ENCODE measurements at places on chromosomes 5 and 9. TPM values are rescaled to one million over a fixed set of nuclear protein-coding genes. Genes with fewer than 3 reads are reported as not detected.
A peak's percentile ranks its signal among the peaks of the same experiment; 100 is the strongest.

AHRR gene
- 0.73 TPM for total RNA-seq

SLC6A7 gene
- not detected for total RNA-seq

BTNL3 gene
- total RNA-seq, result not detected

ZNF354C gene
- total RNA-seq, result 1.2 TPM

ZNF169 gene
- 2.0 TPM for total RNA-seq

DNA sequence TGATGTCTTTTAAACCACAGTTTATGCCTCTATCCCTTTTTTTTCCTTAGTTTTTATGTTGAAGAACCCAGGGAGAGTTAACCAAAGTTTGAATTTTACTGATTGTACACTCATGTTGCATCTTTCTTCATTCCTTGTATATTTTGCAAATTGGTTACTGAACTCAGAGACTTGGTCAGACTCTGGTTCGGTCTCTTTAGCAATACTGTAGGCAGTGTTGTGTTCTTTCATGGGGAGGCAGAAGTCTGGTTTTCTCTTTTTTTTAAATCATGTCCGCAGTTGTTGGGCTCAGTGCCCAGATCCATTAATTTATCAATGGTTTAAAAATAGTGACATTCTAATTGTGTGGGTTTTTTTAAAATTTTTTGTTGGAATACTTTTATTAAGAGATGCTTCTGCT lies 23.4 kb downstream of the UBE2R2 start:
- DNase-seq, result no peak
- no peaks in the 10 kb centered on the region for H3K27me3 ChIP-seq
- peaks cover 2% of the 10 kb centered on the region for H3K4me1 ChIP-seq
- no peaks in the 10 kb centered on the region for H3K36me3 ChIP-seq
- no peak overlapping the region for H3K27ac ChIP-seq

DNA sequence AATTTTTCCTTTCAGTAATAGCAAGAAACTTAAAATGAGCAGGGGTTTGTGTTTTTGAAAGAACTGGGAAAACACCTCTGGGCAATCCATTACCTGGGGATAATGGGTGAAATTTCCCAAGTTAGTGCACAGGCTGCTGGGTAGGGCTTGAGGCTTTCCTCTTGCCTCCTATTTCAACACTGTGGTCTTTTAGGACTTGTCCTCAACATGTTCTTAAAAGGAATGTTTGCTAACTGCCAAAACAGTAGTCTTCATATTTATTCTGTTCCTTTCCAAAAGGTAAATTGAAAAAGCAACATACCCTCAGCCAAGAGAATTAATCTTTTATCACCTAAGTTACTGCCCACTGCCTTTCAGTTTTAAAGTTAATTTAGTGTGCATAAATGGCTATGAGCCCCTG lies 158.3 kb upstream of the CCDC152 start:
- no peak for DNase-seq
- no peaks in the 10 kb centered on the region for H3K4me1 ChIP-seq
- no peak overlapping the region for H3K4me3 ChIP-seq
- H3K27me3 ChIP-seq, result no peaks in the 10 kb centered on the region
- H3K27ac ChIP-seq, result peak overlapping the region; percentile 72

GRCh38 chr5:95274011-95274410 lies 10.9 kb downstream of the MCTP1 start:
- H3K4me3 ChIP-seq, result no peak overlapping the region
- no peaks in the 10 kb centered on the region for H3K4me1 ChIP-seq

GRCh38 chr9:108225149-108225800 lies 630.5 kb downstream of the ACTL7B start:
- no peak overlapping the region for H3K27ac ChIP-seq
- H3K36me3 ChIP-seq, result no peaks in the 10 kb centered on the region
- no peaks in the 10 kb centered on the region for H3K27me3 ChIP-seq
- no peaks in the 10 kb centered on the region for H3K4me1 ChIP-seq
- H3K4me3 ChIP-seq, result no peak overlapping the region
- DNase-seq, result no peak

- H3K4me1 ChIP-seq, result no peaks in the 10 kb centered on the region
- no peak overlapping the region for H3K4me3 ChIP-seq
- DNase-seq, result no peak
Observed at GRCh38 chr9:113486327-113486726, 22.8 kb downstream of the RGS3 start.

DNA sequence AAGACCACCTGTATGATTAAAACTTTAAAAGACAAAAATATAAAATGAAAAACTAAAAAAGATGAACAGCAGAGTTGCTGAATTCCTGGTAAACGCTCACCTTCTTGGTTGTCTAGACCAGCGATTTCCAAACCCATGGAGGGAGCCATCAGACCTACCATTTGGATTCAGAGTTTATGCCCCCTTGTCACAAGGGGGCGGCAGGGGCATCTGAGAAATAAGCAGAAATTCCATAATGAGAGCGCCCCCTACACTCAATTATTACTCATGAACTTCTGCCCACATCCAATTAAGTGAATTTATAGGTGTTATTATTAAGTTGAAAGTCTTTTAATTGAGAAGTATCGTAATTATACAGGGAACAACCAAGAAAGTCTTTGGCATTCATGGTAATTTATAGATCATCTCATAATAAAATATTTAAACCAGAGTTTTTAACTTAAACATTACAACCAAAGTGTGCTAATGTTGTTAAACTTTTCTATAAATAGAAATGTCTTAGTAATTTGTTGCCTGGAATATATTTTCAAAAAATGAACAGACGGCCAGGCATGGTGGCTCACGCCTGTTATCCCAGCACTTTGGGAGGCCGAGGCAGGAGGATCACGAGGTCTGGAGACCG lies 35.2 kb upstream of the SPATA31C2 start:
- no peaks in the 10 kb centered on the region for H3K36me3 ChIP-seq
- no peaks in the 10 kb centered on the region for H3K4me1 ChIP-seq
- H3K4me3 ChIP-seq, result no peak overlapping the region
- H3K27me3 ChIP-seq, result no peaks in the 10 kb centered on the region

DNA sequence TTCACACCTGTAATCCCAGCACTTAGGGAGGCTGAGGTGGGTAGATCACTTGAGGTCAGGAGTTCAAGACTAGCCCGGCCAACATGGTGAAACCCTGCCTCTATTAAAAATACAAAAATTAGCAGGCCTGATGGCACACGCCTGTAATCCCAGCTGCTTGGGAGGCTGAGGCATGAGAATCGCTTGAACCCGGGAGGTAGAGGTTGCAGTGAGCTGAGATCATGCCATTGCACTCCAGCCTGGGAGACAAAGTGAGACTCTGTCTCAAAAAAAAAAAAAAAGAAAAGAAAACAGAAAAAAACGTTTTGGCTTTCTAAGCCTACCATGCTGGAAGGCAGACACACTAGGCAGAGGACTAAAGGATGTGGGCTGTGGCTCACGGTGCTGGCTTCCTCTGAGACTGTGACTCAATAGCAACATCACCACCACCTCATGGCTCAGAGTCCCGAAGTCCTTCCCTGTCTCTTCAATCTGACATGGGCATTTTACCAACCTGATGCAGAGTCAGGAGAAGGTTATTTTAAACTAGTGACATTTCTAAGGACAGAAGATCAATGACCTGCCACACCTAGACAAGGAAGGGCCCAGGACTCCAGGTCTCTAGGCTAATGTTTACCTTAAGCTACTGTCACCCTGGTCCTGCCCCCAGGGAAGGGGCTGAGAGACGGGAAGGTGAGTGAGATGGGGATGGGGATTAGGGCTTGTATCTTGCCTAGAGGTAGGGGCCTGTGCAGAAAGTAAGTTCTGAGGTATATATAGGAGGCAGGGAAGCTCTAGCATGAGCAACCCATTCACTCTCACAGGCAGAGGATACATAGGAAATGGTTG lies 3.7 kb downstream of the ECSCR start:
- H3K27me3 ChIP-seq, result no peaks in the 10 kb centered on the region
- H3K27ac ChIP-seq, result peak overlapping the region; percentile 13
- no peak overlapping the region for H3K4me3 ChIP-seq
- H3K4me1 ChIP-seq, result no peaks in the 10 kb centered on the region
- H3K36me3 ChIP-seq, result no peaks in the 10 kb centered on the region

DNA sequence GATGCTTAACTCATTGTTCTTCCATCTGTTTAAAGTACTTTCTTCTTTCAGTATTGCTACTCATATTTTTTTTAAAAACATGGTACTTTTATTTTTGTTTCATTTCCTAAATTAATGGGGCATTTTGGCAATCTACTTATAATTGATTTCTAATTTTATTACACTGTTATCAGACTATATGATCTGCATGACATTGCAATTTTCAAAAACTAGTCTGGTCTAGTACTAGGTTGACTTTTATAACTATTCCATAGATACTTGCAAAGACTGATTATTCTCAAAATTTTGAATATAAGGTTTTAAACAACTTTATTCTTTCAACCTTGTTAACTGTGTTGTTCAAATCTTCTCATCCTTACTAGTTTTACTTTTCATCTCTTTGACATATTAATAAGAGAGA lies 63.9 kb upstream of the MVB12B start:
- H3K27me3 ChIP-seq, result no peaks in the 10 kb centered on the region
- DNase-seq, result no peak
- no peak overlapping the region for H3K4me3 ChIP-seq
- no peak overlapping the region for H3K27ac ChIP-seq
- H3K4me1 ChIP-seq, result no peaks in the 10 kb centered on the region
- H3K36me3 ChIP-seq, result no peaks in the 10 kb centered on the region

GRCh38 chr5:45437752-45438151 lies 258.4 kb downstream of the HCN1 start:
- no peaks in the 10 kb centered on the region for H3K4me1 ChIP-seq
- no peaks in the 10 kb centered on the region for H3K27me3 ChIP-seq
- H3K4me3 ChIP-seq, result no peak overlapping the region
- no peak overlapping the region for H3K27ac ChIP-seq

DNA sequence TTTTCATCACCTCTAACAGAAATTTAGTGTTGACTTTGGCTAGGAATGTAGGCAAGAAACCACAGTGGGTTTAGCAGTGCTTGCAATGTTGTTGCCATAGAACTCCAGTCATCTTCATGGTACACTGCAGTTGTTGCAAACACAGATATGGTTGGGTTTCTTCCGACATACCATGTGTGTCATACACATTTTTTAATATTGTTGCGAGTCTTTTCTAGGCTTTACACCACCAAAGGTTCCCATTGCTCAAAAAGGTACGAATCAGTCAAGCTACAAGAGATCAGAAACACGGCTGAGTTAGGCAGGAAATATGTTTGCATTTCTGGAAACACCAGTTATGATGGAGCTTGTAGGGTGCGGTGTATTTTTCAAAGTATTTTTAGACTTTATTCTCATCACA lies 172.4 kb downstream of the SYK start:
- DNase-seq, result no peak
- no peaks in the 10 kb centered on the region for H3K4me1 ChIP-seq
- no peaks in the 10 kb centered on the region for H3K27me3 ChIP-seq
- no peak overlapping the region for H3K27ac ChIP-seq

DNA sequence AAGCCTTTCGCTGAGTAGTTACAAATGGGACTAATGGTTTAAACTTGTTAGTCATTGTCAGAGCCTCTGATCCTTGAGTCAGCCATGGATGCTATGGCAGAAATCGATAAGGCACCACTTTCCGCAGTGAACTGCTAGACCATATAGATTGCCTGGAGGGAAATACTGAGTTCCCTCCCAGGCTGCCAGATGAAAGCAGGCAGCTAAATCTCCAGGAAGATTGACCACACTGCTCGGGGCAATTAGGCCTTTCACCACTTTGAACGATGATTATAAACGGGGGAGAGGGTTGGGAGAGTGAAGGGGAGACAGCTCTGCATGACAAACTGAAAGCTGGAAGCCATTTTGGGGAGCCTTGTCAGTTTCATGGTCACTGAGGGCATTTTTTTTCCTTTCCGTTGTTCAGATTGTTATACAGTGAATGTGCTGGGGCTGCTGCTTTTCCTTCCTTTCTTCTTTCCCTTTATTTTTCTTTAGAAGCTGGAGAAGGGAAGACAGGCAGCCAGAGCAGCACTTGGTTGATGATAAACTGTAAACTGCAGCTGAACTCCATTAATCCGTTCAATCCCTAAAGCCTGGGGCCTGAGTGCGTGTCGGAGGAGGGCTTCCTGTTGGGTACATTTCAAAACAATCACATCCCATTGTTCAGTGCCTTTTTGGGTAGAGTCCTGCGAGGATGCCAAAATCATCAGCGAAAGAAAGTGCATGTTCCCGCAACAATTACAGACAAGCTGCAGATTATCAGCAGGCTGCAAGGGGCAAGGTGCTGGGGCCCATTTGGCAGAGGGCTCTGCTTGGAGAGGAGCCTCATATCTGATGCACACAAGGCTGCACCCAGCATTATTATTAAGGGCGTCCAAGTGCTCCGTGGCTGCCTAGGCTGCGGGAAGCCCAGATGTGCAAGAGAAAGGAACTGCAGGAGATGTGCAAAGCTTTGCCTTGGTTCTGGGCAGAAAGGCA lies 308.4 kb downstream of the PSAT1 start:
- no peak for DNase-seq
- H3K4me3 ChIP-seq, result no peak overlapping the region
- H3K36me3 ChIP-seq, result no peaks in the 10 kb centered on the region
- H3K27ac ChIP-seq, result no peak overlapping the region

DNA sequence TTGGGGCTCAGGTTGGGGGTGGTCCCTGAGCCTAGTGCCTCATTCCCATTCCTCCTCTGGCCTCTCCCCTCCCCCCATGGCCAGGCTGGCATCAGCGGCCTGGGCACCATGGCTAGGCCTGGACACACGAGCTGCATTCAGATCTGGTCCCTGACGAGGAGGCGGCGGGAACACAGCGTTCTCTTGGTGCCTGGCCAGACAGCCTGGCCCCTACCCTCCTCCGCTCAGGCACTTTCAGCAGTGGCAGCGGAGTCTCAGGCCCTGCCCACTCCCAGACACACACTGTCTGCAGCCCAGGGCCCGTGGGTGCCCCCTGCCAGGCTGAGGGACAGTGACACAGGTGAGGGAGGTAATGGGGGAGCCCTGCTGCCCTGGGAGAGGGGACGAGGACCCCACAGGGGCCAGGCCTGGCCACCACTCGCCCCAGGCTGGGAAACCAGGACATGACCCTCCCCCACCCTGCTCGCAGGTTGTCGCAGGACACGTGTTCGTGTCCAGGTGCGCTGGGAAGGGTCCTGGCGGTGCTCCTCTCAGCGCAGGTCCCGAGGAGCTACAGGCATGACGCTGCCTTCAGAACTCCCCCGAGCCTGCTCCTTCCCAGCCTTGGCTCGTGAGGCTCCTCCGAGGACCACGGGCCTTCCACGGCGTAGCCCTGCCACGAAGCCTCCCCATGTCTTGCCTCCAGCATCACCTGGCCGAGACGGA lies 19.9 kb upstream of the UBAC1 start:
- no peak overlapping the region for H3K27ac ChIP-seq
- H3K36me3 ChIP-seq, result no peaks in the 10 kb centered on the region
- no peaks in the 10 kb centered on the region for H3K4me1 ChIP-seq
- no peak overlapping the region for H3K4me3 ChIP-seq
- no peaks in the 10 kb centered on the region for H3K27me3 ChIP-seq

- H3K27ac ChIP-seq, result no peak overlapping the region
- no peaks in the 10 kb centered on the region for H3K27me3 ChIP-seq
- no peak overlapping the region for H3K4me3 ChIP-seq
Observed at GRCh38 chr5:7881816-7882215, 12.9 kb downstream of the MTRR start.

GRCh38 chr9:134863306-134863902 lies 17.2 kb upstream of the FCN2 start:
- no peaks in the 10 kb centered on the region for H3K27me3 ChIP-seq
- DNase-seq, result no peak
- no peaks in the 10 kb centered on the region for H3K36me3 ChIP-seq
- no peak overlapping the region for H3K4me3 ChIP-seq
- H3K4me1 ChIP-seq, result no peaks in the 10 kb centered on the region

GRCh38 chr5:172748341-172748843 lies 22.6 kb downstream of the DUSP1 start:
- no peak for DNase-seq
- H3K36me3 ChIP-seq, result no peaks in the 10 kb centered on the region
- H3K27me3 ChIP-seq, result no peaks in the 10 kb centered on the region
- peak overlapping the region; percentile 33 for H3K27ac ChIP-seq
- no peak overlapping the region for H3K4me3 ChIP-seq
- H3K4me1 ChIP-seq, result no peaks in the 10 kb centered on the region

- H3K4me3 ChIP-seq, result peak within 1 kb of the TSS; percentile 76
- peaks cover 3% of the 10 kb centered on the region for H3K4me1 ChIP-seq
- H3K36me3 ChIP-seq, result peaks cover 16% of the 10 kb centered on the region
Observed at GRCh38 chr5:132866342-132867045, at the start of the genes GDF9 and UQCRQ. TSS of gene GDF9 (minus strand) at chr5:132866469. CDS start at chr5:132864533, 1,936 bp downstream. TSS of gene UQCRQ (plus strand) at chr5:132866642. CDS start at chr5:132866882, 240 bp downstream.
